SJSA1 (cell line): ENCODE measurements at places on chromosomes 16 and 17. TPM values are rescaled to one million over a fixed set of nuclear protein-coding genes. Genes with fewer than 3 reads are reported as not detected.

Gene SLC52A1
- not detected in 2 replicates for total RNA-seq

Gene CCR7
- not detected in 2 replicates for total RNA-seq

Gene SOST
- total RNA-seq: 0.37 TPM in 1 of 2 replicates, not detected in the other

Gene TMEM235
- not detected in 2 replicates for total RNA-seq

DNA sequence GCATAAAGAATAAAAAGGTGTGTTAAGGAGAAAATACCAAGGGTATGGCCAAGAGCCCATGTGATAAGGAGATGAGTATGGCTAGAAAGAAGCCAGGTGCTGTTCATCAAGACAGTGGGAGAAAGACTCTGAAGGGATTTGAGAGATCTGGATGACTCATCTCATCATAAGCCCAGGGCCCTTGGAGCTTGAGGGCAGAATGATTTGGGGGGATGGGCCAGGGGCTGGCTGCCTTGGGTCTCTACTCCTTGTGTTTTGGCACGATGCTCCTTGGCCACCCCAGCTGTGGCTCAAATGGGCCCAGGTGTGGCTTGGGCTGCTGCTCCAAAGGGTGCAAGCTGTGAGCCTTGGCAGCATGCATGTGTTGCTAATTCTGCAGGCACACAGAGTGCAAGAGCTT is 14.5 kb upstream of the TNFRSF13B start:
- H3K36me3 ChIP-seq: no peaks in the 10 kb centered on the region
- peaks cover 30% of the 10 kb centered on the region for H3K4me1 ChIP-seq
- no peak overlapping the region for H3K27ac ChIP-seq
- H3K4me3 ChIP-seq: no peak overlapping the region
- H3K27me3 ChIP-seq: no peaks in the 10 kb centered on the region

GRCh38 chr16:66895689-66895979 is 15.3 kb downstream of the PDP2 start:
- H3K4me1 ChIP-seq: peaks cover 7% of the 10 kb centered on the region
- H3K4me3 ChIP-seq: no peak overlapping the region
- no peaks in the 10 kb centered on the region for H3K36me3 ChIP-seq
- no peaks in the 10 kb centered on the region for H3K27me3 ChIP-seq
- H3K27ac ChIP-seq: no peak overlapping the region
- DNase-seq: no peak

- no peaks in the 10 kb centered on the region for H3K36me3 ChIP-seq
- DNase-seq: no peak
- no peaks in the 10 kb centered on the region for H3K4me1 ChIP-seq
- H3K27ac ChIP-seq: no peak overlapping the region
- no peaks in the 10 kb centered on the region for H3K27me3 ChIP-seq
Measured at GRCh38 chr16:60438894-60439293, 1597.3 kb downstream of the CDH8 start.

DNA sequence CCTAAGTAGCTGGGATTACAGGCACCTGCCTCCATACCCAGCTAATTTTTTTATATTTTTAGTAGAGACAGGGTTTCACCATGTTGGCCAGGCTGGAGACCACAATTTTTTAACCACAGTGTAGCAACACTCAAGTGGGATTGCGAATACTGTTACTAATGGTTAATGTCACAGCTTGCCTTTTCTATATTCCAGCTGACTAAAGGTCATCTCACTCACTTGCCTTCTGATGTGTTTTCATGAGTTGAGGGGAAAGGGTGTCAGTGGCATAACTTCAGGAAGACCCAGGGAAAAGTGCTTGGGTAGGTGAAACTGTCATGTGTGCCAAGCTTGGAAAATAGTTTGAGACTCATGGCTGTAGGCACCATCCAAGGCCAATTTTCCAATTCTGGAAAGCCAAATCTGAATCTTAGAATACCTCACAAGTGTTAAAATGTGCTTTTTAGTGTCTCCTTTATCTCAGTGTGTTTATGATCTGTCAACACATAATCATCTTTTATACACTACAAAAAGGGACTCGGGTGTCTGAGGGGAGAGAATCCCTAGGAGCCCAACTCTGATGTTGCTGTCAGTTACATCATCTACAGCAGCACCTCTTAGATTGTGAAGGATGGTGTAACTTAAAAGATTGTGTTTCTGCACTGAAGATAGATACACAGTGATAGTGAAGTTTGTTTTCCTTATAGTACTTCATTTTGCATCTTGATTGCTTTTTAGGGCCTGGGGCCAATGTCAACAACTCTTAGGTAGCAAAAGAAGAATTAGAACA is 27.1 kb downstream of the OGFOD1 start:
- no peaks in the 10 kb centered on the region for H3K27me3 ChIP-seq
- no peak for DNase-seq

DNA sequence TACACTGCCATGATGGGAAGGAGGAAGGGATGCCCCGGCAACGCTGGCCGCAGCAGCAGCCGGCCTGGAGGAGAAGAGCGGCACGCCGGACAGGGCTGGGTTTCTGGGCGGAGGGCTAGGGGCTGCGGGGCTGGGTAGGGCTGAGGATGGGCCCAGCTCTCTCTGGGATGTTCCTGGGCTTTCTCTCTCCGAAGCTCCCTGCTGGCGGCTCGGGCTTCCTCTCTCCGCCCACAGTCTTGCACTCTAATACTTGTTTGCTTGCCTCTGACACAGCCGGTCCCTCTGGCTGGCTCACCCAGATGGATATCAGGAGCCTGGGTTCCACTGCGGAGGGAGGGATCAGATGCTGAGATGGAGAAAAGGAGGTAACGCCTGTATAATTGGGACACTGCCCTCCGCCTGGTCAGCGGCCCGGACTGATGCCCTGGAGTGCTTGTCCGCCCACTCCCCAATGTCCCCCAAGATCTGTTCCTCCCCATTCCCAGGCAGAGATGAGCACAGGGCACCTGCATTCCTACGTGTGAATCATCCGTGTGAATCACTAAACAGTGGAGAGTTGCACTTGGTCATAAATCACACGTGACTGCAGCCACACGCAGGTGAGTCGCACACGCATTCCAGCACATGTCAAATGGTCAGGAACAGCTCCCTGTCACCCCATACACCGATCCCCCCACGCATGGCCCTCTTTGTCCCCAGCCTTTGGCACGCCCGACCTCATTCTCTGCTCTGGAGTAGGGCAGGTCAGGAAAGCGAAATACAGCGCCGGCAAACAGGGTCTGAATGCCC is at the start of gene ALOXE3:
ALOXE3 (minus strand) TSS at position 535 of the 789 bp plus-strand sequence; CDS start at position 11, 524 bp downstream.
- H3K27ac ChIP-seq: peak within 1 kb of the TSS; percentile 36
- H3K4me3 ChIP-seq: peak within 1 kb of the TSS; percentile 39
- peaks cover 28% of the 10 kb centered on the region for H3K4me1 ChIP-seq
- peaks cover 12% of the 10 kb centered on the region for H3K27me3 ChIP-seq
- no peak for DNase-seq

DNA sequence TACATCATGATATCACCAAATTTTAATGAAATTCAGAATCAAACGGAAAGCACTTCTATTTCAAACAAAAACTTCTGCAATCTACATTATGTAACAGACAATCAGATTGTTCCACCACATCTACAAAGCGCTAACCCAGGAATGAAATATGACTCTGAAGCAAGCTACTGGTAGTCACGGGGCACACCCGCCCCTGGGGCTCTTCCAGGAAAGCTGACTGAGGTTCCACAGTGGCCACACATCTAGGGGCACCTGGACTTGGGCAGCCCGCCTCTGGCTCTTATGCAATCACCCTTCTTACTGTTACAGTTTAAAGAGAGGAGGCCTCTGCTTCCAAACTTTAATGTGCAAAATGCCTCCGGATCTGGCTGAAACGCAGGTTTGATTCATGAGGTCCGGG is 27.5 kb downstream of the ZCCHC14 start:
- DNase-seq: no peak
- H3K27me3 ChIP-seq: no peaks in the 10 kb centered on the region
- peak overlapping the region; percentile 62 for H3K27ac ChIP-seq
- 0 out of 2 replicates have a peak, but pooled peaks cover 3% of the 10 kb centered on the region for H3K36me3 ChIP-seq

DNA sequence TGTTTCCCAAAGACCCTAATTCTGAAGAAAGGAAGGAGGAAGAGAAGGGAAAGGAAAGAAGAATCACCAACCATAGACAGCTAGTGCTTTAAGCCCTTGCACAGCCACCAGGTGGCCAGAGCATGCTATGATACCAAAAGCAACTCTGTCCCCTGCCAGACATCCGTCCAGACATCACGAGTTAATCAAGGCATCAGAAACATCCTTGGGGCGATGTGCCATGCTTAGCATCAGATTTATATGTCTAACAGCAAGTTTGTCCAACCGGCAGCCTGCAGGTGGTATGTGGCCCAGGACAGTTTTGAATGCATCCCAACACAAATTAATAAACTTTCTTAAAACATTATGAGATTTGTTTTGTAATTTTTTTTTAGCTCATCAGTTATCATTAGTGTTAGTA is 2.9 kb upstream of the CRYBA1 start:
- no peak for DNase-seq
- no peak overlapping the region for H3K27ac ChIP-seq
- H3K4me3 ChIP-seq: no peak overlapping the region
- H3K27me3 ChIP-seq: no peaks in the 10 kb centered on the region

- no peak overlapping the region for H3K27ac ChIP-seq
- no peaks in the 10 kb centered on the region for H3K4me1 ChIP-seq
- no peaks in the 10 kb centered on the region for H3K36me3 ChIP-seq
- peaks cover 20% of the 10 kb centered on the region; the same call in 1 of the 2 replicates for H3K27me3 ChIP-seq
- DNase-seq: no peak
- H3K4me3 ChIP-seq: no peak overlapping the region
Measured at GRCh38 chr16:87675111-87675719, 72.9 kb downstream of the JPH3 start.

DNA sequence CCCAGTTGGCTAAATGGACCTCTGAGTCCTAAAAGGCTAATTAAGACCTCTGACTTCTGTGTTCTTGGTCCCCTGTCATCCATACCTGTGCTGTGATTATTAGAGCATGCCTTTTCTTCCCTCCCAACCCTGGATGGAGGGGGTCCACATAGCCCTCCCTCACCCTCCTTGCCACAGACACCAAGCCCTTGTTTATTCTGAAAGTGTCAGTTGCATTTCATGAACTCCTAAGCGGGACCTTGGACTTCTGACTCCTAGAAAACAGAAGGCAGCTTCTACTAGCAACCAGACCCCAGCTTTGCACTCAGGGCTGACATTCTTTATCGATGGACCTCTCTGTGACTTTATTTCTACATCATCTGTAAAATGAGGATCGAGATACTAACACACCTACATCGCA is 33.4 kb upstream of the GOSR2 start:
- no peaks in the 10 kb centered on the region for H3K36me3 ChIP-seq
- DNase-seq: no peak
- peaks cover 73% of the 10 kb centered on the region for H3K27me3 ChIP-seq
- H3K4me1 ChIP-seq: no peaks in the 10 kb centered on the region

DNA sequence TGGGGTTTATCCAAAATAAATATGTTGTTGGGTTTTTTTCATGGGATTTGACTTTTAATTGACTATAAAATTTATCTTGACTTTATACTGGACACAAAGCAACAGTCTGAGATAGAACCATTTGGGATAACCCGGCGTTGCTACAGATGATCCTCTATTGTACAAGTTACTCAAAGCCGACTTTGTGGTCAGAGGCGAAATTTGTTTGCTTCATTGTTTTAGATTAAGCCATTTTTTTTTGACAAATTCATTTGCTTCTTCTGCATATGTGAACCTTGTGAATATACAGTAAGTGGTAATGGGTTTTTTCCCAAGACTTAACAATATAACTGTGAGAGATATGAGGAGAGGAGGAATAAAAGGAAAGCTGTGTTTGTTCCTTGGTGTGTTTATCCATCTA is 11.8 kb downstream of the MYO1D start:
- no peak overlapping the region for H3K27ac ChIP-seq
- H3K27me3 ChIP-seq: 0 out of 2 replicates have a peak, but pooled peaks cover 3% of the 10 kb centered on the region
- no peaks in the 10 kb centered on the region for H3K4me1 ChIP-seq
- no peak overlapping the region for H3K4me3 ChIP-seq
- no peaks in the 10 kb centered on the region for H3K36me3 ChIP-seq

GRCh38 chr16:23131436-23131835 is 17.8 kb downstream of the USP31 start:
- H3K4me1 ChIP-seq: peaks cover 19% of the 10 kb centered on the region
- H3K36me3 ChIP-seq: no peaks in the 10 kb centered on the region
- H3K27me3 ChIP-seq: no peaks in the 10 kb centered on the region
- H3K4me3 ChIP-seq: no peak overlapping the region
- no peak for DNase-seq

DNA sequence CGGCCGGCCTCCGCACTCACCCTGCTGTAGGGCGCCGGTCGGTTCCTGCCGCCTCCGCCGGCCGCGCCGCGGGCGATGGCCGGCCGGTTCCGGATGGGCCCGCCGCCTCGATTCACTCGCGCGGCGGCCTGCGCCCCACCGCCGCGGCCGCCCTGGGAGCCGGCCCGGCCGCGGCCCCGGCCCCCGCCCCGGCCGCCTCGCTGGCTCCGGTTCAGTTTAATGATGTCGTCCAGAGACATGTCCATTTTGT is 158 bp downstream of the ALYREF start:
- H3K4me1 ChIP-seq: peaks cover 25% of the 10 kb centered on the region
- no peak for DNase-seq
- peaks cover 76% of the 10 kb centered on the region for H3K36me3 ChIP-seq
- H3K27me3 ChIP-seq: no peaks in the 10 kb centered on the region
- peak overlapping the region; percentile 72 for H3K27ac ChIP-seq

DNA sequence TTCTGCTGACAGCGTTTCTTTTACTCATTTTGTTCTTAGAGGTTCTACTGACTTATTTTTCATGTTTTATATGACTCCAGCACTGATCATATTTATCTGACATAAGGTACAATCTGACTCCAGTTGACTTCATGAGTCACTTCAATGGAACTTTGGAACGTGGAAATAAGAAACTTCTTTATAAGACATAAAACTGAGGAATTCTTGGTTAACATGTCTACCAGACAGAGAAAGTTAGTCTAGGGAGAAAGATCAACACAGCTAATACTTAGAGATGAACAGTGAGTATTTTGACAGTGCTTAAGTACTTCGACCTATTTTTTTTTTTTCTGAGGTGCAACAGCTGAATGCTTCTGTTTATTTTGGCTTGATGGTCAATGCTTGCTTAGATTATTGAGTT is 679.5 kb downstream of the KCNJ2 start:
- DNase-seq: no peak
- H3K27me3 ChIP-seq: no peaks in the 10 kb centered on the region
- no peak overlapping the region for H3K27ac ChIP-seq
- H3K36me3 ChIP-seq: no peaks in the 10 kb centered on the region
- H3K4me3 ChIP-seq: no peak overlapping the region

- H3K4me1 ChIP-seq: no peaks in the 10 kb centered on the region
- no peak for DNase-seq
- H3K27ac ChIP-seq: no peak overlapping the region
- H3K36me3 ChIP-seq: no peaks in the 10 kb centered on the region
- H3K27me3 ChIP-seq: 0 out of 2 replicates have a peak, but pooled peaks cover 6% of the 10 kb centered on the region
Measured at GRCh38 chr16:81875461-81875860, 96.4 kb downstream of the PLCG2 start.

DNA sequence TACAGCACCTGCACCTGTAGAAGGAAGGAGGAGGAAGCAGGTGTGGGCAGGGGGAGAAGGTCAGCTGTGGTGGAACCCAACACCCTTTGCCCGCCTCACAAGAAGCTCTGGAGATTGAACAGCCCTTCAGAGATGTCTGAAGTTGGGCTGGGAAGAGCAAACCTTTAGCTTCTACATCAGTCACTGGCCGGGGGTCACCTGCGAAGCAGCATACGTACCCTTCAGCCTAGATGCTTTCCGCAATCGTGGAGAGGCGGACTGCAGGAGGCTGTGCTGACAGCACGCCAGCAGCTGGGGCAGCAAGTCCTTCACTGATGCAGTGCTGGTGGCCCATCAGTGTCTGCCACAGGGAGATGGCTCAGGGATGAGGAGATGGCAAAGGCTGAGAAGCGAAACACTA is 5.2 kb upstream of the HS3ST3B1 start:
- no peaks in the 10 kb centered on the region for H3K27me3 ChIP-seq
- no peak for DNase-seq
- no peaks in the 10 kb centered on the region for H3K36me3 ChIP-seq
- no peak overlapping the region for H3K4me3 ChIP-seq
- H3K27ac ChIP-seq: no peak overlapping the region
